ENCODE measurements at places on chromosomes 1 and 21. TPM values are rescaled to one million over a fixed set of nuclear protein-coding genes. Genes with fewer than 3 reads are reported as not detected.

Gene GALNT2
- total RNA-seq: 88.1 TPM

Gene SLC45A1
- 3.0 TPM for total RNA-seq

Gene MAP3K7CL
- 8.0 TPM for total RNA-seq

Gene LIN28A
- not detected for total RNA-seq

Gene HHIPL2
- 0.17 TPM for total RNA-seq

Gene LCK
- total RNA-seq: not detected

Gene NHLH1
- total RNA-seq: not detected

Gene TNFSF4
- total RNA-seq: 15.5 TPM
